Epithelial cell of umbilical artery (primary cell): ENCODE measurements at places on chromosomes 7 and 10. TPM values are rescaled to one million over a fixed set of nuclear protein-coding genes. Genes with fewer than 3 reads are reported as not detected.

ANKRD61 gene
- 0.32 TPM in 1 of 2 replicates, not detected in the other for total RNA-seq

CAV2 gene
- total RNA-seq = 150 and 198 TPM in 2 replicates

CFAP46 gene
- total RNA-seq = 1.3 and 1.5 TPM in 2 replicates

CTAGE4 gene
- 0.30 TPM in 1 of 2 replicates, not detected in the other for total RNA-seq

OR9A2 gene
- not detected in 2 replicates for total RNA-seq

TAS2R41 gene
- not detected in 2 replicates for total RNA-seq

CYP2C8 gene
- total RNA-seq = not detected in 2 replicates

LIPJ gene
- not detected in 2 replicates for total RNA-seq

ODAD2 gene
- 0.32 and 0.91 TPM in 2 replicates for total RNA-seq

PNLIPRP3 gene
- not detected in 2 replicates for total RNA-seq
